Islet precursor cell (in vitro differentiated cells): ENCODE measurements at places on chromosomes 12 and 14.

GRCh38 chr14:99572173-99572999, 31.6 kb downstream of the CCDC85C start:
- DNase-seq, result no peak

- DNase-seq, result no peak
Observed at GRCh38 chr12:55818886-55819285, 1.0 kb downstream of the ORMDL2 start.

GRCh38 chr12:119176267-119177055, 2.3 kb upstream of the HSPB8 start:
- DNase-seq, result peak; percentile 99

DNA sequence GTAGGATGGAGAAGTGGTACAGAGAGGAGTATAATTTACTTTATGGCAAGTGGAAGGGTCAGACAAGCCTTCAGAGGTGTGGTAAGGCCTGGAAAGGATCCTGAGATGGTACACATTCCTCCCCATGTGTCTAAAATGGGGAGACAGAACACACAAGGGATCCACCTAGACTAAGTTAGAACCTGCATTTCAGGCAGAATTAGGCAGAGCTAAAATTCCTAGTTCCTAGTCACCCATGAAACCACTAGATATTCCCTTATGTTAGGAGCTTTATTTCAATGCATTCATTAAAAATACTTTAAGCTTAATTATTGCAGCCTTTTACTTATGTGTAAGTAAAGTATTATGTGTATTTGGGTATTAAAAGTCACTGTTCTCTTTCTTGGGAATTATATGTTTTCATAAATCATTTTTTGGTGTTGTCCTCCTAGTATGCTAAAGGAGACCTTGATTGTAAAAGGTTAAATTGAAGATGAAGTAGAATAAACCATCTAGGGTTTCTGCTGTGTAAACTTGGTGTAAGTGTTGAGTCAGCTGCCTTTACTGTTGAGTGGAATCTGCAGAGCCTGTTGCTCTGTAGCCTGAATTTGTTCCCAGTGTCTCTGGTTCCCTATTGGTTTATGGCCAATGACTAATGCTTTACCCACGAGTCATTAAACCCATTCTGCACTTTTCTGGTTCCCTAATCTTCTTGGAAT, 423.2 kb downstream of the ATP23 start:
- DNase-seq, result peak; percentile 91

DNA sequence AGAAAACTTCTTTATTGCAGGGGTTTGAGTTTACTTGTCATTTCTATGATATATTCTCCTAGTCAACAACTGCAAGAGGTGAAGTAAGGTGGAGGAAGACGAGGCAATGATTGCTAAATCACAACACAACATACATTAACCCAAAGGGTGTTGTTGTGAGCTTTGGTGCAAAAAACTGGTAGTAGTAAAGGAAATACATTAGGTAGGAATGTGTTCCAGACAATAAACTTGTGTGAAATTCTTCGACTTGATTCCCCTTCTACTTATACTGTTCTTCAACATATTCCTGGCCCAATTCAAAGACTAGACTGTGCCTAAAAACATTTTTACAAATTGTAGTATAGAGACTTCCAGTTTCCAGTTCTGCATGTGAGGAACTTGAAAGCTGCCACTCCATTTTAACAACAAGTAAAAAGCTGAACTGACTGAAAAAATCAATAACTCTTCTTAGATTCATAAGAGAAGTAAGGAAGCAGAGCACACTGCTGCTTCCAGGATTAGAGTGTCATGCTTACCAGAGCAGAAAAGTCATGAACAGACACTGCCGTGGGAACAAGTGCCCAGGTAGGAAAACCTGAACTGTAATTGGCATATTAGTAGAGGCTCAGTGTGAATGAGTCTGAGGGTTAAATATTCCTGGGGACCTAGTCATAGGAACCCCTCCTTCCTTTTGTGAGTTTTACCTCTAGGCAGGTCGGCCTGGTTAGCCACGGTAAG, 22.2 kb downstream of the COX8C start:
- DNase-seq, result no peak
